ENCODE measurements at places on chromosomes 7 and 10. TPM values are rescaled to one million over a fixed set of nuclear protein-coding genes. Genes with fewer than 3 reads are reported as not detected.

The PIP gene
- not detected for total RNA-seq

The DUS4L gene
- total RNA-seq = 19.5 TPM

- no peak for DNase-seq
Observed at GRCh38 chr7:100943693-100944092, 5.6 kb upstream of the MUC3A start.

GRCh38 chr10:125147971-125148439 is 12.4 kb downstream of the CTBP2 start:
- no peak for DNase-seq

GRCh38 chr7:95916573-95917297 is 144.4 kb downstream of the DYNC1I1 start:
- peak; percentile 95 for DNase-seq

DNA sequence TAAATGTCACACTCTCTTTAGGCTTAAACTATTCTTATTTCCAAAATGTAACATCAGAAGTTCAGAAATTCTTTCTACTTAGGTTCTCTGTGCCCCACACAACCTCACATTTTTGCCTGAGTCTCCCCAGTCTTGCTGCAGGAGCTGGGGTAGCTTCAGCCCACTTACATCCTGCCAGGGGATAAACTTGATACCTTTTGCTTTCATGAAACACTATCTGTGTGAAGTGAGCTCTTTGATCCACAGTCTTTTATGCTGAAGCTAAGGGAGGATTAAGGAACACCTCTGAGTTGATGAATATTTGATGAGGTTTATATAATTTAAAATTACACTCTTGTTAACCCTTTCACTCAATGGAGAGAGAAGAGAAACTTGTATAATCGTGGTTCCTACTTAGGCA is 341.0 kb downstream of the AUTS2 start:
- no peak for DNase-seq

DNA sequence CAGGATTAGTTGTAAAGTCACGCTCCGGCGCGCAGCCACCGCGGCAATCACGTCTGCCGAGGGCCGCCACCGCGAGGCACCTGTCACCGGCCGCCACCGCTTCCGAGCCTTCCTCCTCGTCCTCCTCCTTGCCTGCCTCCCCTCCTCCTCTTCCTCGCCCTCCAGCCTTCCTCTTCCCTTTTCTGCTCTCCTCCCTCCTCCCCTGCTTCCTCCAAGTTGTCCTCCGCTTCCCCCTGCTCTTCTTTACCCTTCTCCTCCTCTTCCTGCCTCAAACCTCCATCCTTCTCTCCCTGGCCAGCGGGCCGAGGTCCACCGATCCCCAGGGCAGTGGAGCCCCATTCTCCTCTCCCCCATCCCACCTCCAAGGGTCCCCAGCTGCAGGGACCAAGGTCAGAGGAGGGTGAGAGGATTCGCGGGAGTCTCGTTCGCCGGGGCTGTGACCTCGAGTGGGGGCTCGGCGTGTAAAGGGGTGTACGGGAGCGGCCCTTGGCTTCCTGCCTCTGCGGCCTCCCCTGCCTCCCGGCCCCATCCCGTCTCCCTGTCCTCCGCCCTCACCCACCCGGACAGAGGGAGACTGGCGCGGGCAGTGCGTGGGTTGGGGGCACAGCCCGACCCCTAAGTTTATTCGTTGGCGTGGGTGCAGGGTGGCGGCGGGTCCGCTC is 89.5 kb upstream of the PAX2 start:
- DNase-seq = no peak
